ENCODE measurements at places on chromosomes 1 and 21.

GRCh38 chr21:28016571-28016970 is 976.1 kb downstream of the LTN1 start:
- no peak for DNase-seq

DNA sequence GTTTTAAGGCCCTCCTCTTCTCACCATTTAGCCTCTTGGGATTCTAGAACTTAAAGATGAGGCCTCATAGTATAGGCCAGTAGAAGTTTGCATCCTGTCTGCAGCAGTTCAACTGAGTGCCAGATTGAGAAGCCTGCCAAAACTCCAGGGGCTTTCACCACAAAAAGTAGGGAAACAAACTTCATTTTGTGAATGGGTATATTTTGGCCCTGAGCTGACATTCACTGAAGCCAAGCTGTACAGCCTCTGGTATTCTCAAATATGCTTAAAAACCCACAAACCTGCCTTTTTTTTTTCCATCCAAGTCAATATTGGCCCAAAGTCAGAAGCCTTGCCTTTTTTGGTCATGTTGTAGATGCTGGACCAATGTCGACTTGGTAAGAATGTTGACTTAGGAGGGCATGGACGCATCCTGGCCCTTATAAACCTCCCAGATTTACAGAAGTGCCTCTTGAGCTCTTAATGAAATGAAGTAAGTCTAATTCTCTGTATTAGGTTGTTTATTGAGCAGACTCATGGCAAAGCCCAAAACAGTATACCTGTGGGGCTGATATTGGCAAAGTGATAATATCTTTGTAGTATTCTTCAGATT is 337.5 kb downstream of the CHRM3 start:
- DNase-seq: no peak

- DNase-seq: no peak
Measured at GRCh38 chr21:45510466-45510955, 31.7 kb downstream of the SLC19A1 start.

DNA sequence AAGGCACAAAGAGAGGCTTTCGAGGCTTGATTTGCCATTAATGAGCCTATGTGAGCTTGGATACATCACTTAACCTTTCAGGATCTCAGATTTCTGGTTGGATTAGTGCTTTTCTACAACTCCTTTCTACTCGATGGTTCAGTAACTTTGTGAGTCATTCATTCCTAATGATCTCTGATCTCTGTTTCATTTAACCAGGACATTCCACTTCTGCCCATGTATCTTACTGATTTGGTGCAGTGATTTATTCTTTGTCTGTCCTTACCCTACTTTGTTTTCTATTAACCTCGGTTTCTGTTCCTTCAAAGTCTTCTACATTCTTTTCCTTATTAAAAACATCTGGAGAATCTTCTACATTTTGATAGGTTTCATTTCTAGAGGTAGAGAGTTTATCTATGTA is 94.6 kb upstream of the ZBTB18 start:
- DNase-seq: no peak

DNA sequence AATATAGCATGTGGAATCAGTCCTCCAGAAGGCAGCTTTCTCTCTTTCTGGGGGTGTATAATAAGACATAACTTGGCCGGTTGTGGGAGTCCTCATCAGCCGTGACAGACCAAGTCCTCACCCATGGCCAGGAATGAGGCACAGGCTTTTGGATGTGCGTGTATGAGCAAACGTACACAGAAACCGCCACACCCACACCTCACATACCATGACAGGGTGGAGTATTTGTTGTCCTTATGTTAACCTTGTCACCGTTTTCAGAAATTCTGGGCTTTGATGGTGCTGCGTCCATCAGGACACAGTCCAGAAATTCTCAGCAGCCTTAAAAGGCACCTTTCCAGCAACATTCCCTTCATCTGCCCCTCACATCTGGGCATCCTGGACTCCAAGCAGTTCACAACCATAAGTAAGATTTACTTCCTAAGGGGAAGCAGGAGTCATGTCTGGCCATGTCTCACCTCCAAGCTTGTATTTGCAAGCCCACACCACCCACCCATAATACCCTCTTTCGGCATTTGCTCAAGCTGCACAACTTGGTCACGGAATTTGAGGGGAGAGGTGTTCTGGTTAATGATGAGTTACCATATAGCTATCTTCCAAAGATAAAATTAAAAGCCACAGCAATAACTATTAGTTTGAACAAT is 12.4 kb downstream of the C1orf116 start:
- DNase-seq: no peak

- no peak for DNase-seq
Measured at GRCh38 chr1:38670544-38671122, 188.9 kb downstream of the RRAGC start.

- DNase-seq: no peak
Measured at GRCh38 chr1:202291961-202292712, 49.6 kb downstream of the UBE2T start.

- no peak for DNase-seq
Measured at GRCh38 chr1:158819461-158820443, 11.4 kb upstream of the MNDA start.

DNA sequence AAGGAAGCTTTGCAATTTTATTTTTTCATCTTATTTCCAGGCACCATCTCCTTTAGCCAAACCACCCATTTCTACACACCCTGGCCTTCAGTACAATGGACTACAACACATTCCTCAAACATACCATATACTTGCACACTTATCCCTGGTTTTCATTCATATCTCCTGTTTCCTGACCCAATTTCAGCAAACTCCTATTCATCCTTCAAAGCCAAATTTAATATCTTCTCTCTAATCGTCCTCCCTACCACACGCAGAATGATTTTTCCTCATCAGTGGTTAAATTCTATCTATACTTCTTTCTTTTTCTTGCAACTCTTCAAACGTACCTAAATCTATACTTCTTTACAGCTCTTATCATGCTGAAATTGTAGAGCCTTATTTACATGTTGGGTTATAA is 2.9 kb downstream of the DENND2C start:
- DNase-seq: no peak

GRCh38 chr21:24200052-24200451 is 1407.2 kb downstream of the MRPL39 start:
- DNase-seq: no peak

- DNase-seq: no peak
Measured at GRCh38 chr1:224082146-224082545, 31.8 kb upstream of the FBXO28 start.

- DNase-seq: peak; percentile 18
Measured at GRCh38 chr1:32180186-32181060, 948 bp downstream of the TXLNA start.

- no peak for DNase-seq
Measured at GRCh38 chr1:65055747-65056146, 89.4 kb upstream of the JAK1 start.

- DNase-seq: no peak
Measured at GRCh38 chr1:101723415-101723814, 273.3 kb downstream of the OLFM3 start.

- no peak for DNase-seq
Measured at GRCh38 chr1:114509596-114510273, 1.3 kb downstream of the TRIM33 start.

DNA sequence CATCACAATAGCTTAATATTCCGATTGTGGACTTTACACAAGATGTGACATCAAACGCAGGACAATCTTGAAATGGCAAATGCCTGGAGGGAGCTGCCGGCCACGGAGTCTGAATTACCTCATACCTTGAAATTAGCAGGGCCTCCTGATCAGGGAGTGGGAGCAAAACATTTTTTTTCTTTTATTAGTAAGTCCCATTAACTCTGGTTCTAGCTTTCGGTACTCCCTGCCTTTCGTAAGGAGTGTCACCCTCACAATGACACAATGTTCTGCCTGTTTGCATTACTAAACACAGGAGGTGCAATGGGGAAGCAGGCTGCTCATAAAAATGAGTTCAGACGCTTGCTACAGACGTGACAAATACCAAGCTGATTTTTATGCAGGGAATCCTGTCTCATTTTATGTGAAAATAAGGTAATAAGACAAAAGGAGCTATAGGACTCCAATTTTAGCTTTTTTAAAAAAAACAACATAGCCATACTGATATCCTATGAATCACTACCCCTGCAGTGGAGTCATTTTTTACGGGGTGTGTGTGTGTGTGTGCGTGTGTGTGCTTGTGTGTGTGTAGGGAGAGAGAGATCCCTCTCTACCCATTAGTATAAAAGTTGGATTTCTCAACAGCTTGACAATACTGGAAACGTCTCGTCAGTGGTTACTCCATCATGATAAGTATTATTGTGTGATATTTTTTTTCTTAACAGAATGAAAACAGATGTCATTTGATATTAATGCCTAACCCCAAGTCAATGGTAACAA is 205.1 kb upstream of the RUNX1 start:
- DNase-seq: no peak

DNA sequence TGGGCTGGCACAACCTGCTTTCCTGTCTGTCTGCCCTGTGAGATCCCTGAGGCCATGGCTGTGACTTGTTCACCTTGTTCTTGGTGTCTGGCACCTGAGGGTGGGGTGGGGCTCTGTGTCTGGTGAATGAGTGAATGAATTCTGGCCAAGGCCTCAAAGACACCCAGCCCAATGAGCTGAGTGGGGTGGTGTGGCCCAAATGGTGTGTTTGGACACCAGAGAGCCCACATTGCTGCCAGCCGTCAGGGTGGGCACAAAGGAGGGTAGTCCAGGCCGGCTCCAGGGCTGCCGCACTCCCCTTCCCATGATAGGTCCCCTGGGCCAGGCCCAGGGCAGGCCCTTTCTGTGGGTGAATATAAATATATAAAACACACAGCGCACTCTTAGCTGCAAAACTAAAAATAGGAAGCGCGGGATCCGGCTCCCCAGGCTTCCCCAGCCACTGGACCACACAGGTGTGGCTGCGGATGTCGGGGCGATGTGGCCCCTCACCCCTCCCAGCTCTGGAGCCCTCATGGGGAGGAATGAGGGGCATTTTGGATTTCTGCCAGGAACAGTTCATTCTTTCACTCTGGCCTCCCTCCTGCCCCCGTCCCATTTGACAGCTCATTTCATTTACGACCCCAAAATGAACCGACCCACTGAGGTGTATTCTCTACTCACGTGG is 33.3 kb downstream of the RUNX3 start:
- no peak for DNase-seq

DNA sequence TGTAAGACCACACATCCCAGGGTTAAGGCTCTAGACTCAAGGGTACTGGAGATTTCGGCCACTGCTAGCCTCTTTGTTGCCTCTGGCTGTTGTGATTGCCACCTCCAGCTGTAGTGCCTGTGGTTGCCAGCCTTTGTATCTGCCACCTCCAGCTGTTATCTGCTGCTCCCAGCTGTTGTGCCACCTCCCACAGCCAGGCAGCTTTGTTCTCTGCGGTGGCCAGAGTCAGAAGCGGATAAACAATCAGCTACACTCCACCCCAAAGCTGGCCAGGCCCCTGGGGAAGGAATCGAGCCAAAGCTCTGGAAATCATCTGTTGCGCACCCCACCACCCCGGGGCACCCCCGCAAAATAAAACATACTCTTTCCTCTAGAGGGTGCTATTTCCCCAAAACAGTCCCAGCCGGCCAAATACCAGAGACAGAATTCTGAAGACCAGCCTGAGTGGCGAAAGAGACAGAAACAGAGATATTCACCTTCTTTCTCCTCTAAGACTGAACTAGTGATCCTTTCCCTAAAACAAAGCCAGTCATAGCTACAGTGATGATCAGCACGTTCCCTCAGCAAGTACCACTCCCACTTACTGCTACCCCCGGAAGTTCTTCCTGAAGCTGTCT is 14.8 kb upstream of the PIGM start:
- DNase-seq: no peak

DNA sequence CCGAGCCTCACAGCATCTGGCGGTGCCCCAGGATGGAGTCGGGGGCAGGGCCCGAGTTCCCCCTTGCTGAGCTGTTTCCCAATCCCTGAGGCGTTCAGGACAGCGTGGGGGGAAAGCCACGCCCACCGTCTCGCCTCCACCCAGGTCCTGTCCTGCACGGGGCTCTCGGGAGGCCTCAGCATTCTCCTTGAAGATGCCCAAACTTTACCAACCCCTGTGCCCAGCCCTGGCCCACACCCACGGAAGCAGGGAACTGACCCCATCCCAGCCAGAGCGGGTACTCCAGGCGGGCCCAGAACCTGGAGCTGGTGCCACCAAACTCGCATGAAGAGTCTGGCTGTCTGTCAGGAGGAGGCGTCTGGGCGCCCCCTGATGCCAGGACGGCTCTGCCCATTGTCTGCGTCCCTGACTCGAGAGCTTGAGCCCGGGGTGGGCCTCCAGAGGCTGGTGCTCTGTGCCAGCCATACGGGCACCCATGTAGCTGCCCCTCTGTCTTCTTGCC is 35.3 kb upstream of the POFUT2 start:
- DNase-seq: no peak

DNA sequence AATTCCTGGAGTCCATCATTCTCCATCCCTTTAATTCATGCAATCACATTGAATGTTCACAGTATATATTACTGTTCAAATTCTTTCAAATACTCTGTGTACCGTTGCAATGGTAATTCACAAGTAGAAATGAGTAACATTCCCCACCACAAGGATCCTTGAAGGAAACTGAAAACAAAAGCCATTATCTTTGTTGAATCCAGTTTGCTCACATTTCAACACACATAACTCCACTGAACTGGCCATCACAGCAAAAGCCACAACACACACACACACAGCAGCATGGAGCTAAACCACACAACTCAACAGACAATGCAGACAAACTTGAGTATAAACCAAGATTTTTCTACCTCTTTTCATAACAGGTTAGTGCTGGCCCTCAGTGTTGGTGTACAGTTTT is 188.3 kb upstream of the GREM2 start:
- no peak for DNase-seq

GRCh38 chr1:242008826-242009495 is 10.1 kb upstream of the MAP1LC3C start:
- no peak for DNase-seq

GRCh38 chr1:154742606-154743005 is 127.5 kb downstream of the KCNN3 start:
- DNase-seq: no peak

Measured in stimulated activated CD4-positive, alpha-beta T cell treated with anti-CD3 and anti-CD28 coated beads, Interleukin-15, amount 100 ng/mL, for 1 hour (primary cell).